T-helper 17 cell (primary cell): ENCODE measurements at places on chromosomes 4 and X.

DNA sequence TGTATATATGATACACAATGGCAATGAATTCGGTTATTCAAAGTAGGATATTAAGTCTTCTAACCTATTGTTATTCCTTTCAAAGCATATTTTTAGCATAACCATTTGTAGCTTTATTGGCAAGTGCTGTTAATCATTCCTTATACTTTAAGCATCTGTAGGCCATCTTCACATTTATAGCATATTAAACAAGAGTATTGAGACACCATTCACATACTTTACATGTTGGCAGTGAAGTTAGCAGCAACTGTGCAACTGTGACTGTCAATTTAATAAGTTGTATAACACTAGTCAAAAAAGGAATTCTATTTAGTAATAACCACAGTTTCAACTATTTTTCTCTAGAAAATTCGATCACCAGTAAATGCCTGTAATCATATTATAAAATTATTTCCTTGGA is 107.3 kb upstream of the MYOZ2 start:
- no peak for DNase-seq

DNA sequence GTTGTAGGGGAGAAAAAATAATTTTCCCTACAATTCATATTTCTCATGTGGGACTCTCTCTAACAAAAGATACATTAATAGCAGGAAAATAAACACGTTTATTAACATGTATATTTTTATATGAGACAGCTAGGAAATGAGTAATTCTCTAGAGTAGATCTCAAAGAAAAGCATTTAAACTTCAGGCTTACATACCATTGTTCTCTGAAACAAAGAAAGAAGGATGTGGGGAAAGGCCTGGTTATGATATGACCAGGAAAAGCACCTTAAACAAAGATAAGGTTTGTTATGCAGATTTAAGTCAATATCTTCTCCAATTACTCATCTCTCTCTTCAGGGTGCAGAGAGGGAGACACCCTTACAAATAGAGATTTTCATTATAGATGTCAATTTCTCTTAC is 131.3 kb downstream of the SLC7A11 start:
- DNase-seq: no peak

GRCh38 chrX:51802917-51803688 is 59.9 kb downstream of the GSPT2 start:
- peak; percentile 9 for DNase-seq

DNA sequence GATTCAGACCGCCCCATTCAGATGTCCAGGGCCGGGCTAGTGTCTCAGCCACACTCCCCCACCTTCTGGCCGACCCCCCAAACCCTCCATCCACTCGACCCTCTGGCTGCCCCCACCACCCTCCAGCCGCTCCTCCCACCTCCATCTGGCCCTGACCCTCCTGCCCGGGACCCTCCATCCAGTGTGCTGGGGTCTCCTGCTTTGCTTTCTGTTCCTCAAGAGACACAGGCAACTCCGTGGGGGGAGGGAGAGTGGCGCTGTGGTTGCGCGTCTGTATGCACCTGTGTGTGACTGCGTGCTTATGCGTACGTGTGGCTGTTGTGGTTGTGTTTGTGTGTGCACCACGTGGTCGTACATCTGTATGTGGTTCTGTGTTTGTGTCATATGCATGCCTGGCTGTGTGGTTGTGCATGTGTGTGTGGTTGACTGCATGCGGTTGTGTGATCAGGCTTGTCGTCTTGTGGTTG is 33.3 kb downstream of the CPLX1 start:
- peak; percentile 35 for DNase-seq

- no peak for DNase-seq
Measured at GRCh38 chrX:109830157-109830703, 97.2 kb upstream of the ACSL4 start.

- DNase-seq: no peak
Measured at GRCh38 chrX:118392716-118393115, 46.8 kb downstream of the WDR44 start.

DNA sequence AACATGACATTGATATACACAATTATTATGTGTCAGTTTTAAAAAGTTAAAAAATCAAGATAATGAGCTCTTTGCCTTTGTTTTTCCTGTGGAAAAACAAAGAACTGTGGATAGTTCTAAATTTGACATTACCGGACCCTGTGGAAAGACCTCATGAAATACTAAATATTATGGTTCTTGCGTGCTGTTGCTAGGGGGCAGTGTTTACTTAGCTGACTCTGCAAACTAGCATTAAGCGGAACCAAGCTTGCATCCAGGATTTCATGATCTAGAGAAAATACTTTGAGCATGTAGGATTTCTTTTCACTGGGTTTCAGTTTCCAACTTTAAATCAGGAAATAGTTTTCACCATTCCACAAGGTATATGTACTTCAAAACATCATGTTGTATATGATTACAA is 33.6 kb downstream of the CLCN4 start:
- DNase-seq: no peak

- no peak for DNase-seq
Measured at GRCh38 chr4:182105416-182105815, 137.8 kb upstream of the TENM3 start.

- no peak for DNase-seq
Measured at GRCh38 chr4:111802191-111802590, 343.1 kb upstream of the FAM241A start.

- DNase-seq: no peak
Measured at GRCh38 chr4:48343551-48343950, 2.2 kb downstream of the SLAIN2 start.

GRCh38 chrX:151538190-151539122 is 25.0 kb upstream of the PASD1 start:
- DNase-seq: no peak

DNA sequence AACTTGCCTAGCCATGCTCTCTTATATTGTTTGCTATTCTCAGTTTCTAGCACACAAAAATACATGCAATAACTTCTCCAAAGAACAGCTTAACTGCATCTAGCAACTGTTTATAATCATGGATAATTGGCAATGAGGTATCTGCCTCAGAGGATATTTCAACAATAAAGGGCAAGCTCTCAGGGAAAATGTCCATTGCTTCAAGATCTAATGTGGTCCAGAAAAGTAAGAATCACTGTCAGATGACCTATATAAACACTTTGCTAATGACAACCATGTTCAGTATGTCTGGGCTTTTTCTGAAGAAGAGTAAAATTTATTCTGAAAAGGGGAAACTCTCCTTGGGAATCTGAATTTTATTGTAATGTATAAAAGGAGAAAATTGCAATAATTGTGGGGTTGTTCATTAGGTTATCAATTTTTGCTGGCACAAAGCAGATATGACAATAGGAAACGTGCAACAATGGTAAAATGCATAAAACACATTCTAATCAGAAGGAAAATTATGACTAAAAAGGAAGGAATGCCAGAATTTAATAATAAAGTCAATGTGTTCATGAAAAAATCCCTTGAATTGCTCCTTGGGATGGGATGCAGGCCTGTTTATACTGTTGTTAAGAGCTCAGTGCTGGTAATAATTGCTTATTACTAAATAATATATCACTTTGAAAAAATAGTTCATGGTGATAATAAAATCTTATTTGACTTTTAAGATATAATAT is 90.3 kb downstream of the ANTXR2 start:
- DNase-seq: no peak

GRCh38 chr4:65670331-65671031 is at the start of gene EPHA5:
Gene EPHA5 (minus strand): TSS chr4:65670489. CDS start chr4:65669742, 747 bp downstream.
- no peak for DNase-seq

- no peak for DNase-seq
Measured at GRCh38 chrX:38426785-38427184, 74.4 kb downstream of the OTC start.

GRCh38 chr4:33577791-33578190 is 2666.5 kb downstream of the ARAP2 start:
- no peak for DNase-seq

GRCh38 chrX:132041015-132041414 is 17.9 kb downstream of the STK26 start:
- DNase-seq: no peak

GRCh38 chr4:78020677-78021076 is 36.4 kb upstream of the FRAS1 start:
- no peak for DNase-seq

- DNase-seq: no peak
Measured at GRCh38 chr4:76950956-76951671, 1.6 kb downstream of the SEPTIN11 start.

DNA sequence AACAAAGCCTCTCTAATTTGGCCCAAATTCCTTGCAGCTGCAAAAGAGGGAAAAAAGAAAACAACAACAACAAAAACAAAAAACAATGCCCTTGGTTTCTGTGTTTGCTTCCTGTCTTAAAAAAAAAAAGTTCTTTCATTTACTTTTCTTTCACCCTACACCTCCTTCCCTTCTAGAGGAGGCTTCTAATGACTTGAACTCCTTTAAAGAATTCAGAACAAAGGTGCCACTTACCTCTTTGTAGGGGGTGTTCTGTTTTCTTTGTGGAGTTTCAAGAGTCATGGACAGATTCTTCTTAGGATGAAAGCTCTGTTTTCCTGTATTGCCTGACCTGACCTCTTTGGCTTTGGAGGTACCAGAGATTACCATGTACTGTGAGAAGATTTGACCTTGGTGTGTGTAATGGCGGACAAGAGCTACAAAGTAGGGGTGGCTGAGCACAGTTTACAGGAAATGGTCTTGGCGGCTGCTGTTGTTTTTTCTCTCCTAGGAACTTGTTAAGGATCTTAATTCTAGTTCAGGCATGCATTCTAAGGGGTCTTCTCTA is 72.4 kb upstream of the S100G start:
- no peak for DNase-seq

DNA sequence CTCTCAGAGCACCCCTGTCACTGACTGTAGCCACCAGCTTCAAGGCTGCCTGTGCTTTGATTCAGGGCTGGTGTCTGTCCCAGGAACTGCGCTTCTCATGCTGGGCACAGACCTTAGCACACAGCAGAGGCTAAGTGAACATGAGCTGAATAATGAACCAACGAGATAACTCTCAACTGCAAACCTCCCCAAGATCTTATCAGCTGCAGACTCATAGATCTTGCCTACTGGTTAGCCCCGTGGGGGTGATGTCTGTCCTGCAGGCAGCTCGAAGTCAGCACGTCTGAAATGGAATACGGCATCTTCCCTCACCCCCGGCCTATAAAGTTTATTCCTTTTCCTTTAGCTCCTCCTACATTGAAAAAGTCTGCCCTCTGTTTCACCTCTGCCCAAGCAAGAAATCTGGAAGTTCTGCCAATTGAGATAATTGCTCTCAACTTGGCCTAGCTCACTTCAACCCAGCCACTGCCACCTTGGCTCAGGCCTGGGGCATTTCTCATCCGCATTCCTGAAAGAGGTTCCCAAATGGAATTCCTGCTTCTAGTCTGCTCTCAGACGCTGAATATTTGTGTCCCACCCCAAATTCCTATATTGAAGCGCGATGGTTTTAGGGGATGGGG is 73.7 kb downstream of the GATB start:
- DNase-seq: no peak

DNA sequence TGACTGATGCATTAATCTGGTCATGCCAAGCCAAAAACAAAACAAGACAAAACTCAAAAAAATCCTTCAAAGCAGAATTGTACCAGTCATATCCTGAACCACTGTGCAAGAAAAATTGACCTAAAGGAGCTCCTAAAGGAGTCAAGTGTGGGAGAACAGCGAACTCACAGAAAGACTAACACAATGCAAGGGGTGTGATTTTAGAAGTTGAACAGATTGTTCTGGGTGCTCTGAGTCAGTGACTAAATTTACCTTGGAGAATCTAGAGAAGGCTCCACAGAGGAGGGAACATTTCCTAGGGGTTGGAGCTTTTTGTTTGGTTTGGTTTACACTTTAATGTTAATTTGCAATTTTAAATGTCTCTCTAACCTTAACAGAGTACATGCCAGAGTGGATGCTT is 48.9 kb upstream of the PHF8 start:
- DNase-seq: no peak

DNA sequence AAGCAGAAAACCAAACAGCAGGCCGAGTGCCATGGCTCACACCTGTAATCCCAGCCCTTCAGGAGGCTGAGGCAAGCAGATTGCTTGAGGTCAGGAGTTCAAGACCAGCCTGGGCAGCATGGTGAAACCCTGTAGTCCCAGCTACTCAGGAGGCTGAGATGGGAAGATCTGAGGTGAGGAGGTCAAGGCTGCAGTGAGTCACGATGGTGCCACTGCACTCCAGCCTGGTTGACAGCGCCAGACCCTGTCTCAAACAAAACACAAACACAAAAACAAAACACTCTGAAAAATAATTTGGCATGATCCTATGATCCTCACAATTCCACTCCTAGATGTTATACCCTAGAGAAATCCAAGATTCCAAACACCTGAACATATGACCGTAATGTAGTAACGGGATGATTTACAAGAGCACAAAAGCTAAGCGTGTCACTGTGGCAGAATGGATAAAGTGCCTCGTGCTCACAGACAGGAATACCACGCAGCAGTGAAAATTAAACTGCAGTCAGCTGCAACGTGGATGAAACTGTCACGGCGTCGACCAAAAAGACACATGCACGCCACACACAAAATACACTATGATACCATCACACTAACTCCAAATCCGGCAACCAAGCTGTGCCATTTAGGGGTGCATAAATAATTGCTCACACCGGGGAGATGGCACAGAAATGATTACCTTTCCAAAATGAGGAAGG is 1.7 kb downstream of the NELFA start:
- no peak for DNase-seq

DNA sequence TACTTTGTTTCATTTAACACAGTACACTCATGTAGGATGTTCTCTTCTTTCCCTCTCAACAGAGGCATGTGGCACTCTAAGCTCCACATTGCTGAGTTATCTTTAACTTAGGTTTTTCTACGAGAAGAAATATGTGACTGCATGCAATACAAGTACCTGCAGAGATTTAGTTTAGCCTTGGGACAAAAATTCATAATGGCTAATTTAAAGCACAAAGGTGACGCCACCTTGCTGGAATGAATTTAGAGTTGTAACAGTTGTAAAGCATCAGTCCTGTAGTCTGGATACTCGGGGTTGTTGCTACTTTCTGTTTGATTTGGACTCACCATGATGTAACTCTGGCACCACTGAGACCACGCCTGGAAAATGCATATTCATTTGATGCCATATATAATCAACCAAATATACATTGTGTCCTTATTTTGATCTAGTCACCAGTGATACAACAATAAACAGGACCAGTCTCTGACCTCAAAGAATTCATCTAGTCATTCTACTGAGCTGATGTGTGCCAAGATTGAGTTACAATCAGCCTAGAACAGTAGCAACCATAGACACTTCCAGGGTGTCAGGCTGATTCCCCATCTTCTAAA is 451.0 kb upstream of the ZFP42 start:
- no peak for DNase-seq

- no peak for DNase-seq
Measured at GRCh38 chr4:16133406-16133805, 49.6 kb upstream of the PROM1 start.

GRCh38 chr4:24080871-24081270 is 191.0 kb upstream of the PPARGC1A start:
- no peak for DNase-seq

GRCh38 chr4:163332526-163333406 is at the start of gene NPY1R:
Gene NPY1R (minus strand): TSS chr4:163332596. CDS start chr4:163326554, 6,042 bp downstream.
- no peak for DNase-seq

GRCh38 chr4:6456450-6456849 is 16.0 kb downstream of the PPP2R2C start:
- no peak for DNase-seq

GRCh38 chr4:72591547-72592454 is 22.8 kb upstream of the ADAMTS3 start:
- no peak for DNase-seq

GRCh38 chr4:128234836-128235235 is 52.8 kb downstream of the PGRMC2 start:
- no peak for DNase-seq
